ENCODE measurements at places on chromosomes 11 and 22.

DNA sequence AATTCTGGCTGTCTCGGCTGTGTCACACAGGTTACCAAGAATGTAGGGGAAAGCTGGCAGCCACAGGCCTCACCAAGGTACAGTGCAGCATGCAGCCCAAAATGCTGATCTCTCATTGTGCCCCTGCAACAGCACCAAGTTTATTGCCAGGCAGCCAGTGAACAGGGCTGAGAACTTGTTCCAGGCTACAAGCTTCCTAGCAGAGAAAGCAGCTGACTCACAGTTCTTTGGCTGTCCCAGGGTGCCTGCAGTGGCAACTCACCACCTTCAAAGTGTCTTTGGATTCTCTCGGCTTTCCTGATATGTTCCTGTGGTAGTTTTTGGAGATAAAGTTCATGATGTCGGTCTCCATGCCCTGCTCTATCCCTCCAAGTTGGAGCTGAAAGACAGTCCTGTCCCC lies 719.1 kb upstream of the ANO3 start:
- no peak for DNase-seq

DNA sequence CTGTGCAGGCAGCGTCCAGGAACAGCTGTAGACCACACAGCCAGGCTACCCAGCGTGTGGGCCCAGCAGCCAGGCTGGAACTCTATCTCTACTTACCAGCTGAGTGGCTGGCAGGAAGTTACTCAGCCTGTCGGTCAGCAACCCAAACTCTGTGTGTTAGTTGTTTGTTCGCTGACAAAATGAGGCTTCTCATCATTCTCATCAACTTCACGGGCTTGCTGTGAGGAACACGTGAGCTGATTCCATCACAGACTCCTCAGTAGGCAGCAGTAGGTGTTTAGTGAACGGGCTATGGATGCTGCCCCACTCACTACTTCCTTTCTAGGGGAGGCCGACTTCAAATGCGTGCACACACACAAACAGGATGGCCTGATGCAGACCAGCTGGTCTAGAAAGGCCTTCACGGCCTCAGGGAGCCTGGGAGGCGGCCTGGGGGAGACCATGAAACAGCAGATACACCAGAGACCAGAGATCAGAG lies 830 bp upstream of the SPDYC start:
- DNase-seq, result no peak

GRCh38 chr22:22892096-22893052 lies 4.8 kb downstream of the IGLL5 start:
- no peak for DNase-seq

DNA sequence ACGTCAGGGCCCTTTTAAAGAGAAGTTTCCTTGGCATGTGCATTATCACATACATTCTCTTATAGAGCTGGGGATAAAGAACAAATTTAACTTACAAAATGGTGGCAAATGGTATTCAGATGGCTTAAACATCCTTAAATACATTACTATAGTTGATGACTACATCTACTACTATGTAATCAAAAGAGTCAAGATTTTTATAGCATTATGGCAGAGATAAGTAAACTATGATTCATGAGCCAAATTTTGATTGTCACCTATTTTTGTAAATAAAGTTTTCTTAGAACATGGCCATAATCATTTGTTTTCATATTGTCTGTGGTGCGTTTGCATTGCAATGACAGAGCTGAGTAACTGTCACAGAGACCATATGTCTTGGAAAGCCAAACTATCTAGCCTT lies 1188.6 kb upstream of the TENM4 start:
- DNase-seq, result no peak

GRCh38 chr11:12667646-12668045 lies 6.6 kb upstream of the TEAD1 start:
- no peak for DNase-seq

- DNase-seq, result no peak
Observed at GRCh38 chr11:32792111-32792947, 2.1 kb downstream of the CCDC73 start.

DNA sequence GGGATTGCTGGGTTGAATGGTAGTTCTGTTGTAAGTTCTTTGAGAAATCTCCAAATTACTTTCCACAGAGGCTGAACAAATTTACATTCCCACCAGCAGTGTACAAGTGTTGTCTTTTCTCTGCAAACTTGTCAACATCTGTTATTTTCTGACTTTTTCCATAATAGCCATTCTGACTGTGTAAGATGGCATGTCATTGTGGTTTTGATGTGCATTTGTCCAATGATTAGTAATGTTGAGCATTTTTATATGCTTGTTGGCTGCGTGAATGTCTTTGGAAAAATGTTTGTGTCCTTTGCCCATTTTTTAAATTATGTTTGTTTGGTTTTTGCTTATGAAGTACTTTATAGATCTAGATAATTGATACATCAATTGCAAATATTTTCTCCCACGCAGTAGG lies 1025.0 kb downstream of the JRKL start:
- no peak for DNase-seq

GRCh38 chr11:131662993-131663392 lies 292.6 kb downstream of the NTM start:
- no peak for DNase-seq

GRCh38 chr11:125275905-125276618 lies 111.5 kb downstream of the PKNOX2 start:
- no peak for DNase-seq

- no peak for DNase-seq
Observed at GRCh38 chr11:78920329-78920728, 345.7 kb upstream of the NARS2 start.

- DNase-seq, result no peak
Observed at GRCh38 chr22:40412441-40412840, 42.0 kb downstream of the SGSM3 start.

- DNase-seq, result no peak
Observed at GRCh38 chr11:111082664-111083063, 162.9 kb upstream of the POU2AF2 start.

GRCh38 chr11:13207665-13208594 lies 69.7 kb upstream of the BMAL1 start:
- no peak for DNase-seq

DNA sequence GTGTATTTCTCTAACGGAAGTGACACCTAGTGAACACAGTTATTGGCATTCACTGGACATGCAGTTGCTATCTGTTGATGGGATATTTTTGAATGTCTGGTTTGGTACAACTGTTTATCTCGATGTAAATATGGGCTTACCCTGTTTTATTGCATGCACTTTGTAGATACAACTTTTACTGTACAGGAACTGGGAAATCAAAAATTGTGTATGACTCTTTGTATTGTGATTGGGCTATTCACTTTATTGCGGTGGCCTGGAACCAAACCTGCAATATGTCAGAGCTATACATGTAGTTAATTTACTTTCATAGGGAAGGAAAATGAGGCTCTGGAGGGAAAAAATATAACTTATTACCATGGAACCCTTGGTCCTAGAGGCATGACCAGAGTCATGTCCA lies 380.7 kb upstream of the KIRREL3 start:
- no peak for DNase-seq

DNA sequence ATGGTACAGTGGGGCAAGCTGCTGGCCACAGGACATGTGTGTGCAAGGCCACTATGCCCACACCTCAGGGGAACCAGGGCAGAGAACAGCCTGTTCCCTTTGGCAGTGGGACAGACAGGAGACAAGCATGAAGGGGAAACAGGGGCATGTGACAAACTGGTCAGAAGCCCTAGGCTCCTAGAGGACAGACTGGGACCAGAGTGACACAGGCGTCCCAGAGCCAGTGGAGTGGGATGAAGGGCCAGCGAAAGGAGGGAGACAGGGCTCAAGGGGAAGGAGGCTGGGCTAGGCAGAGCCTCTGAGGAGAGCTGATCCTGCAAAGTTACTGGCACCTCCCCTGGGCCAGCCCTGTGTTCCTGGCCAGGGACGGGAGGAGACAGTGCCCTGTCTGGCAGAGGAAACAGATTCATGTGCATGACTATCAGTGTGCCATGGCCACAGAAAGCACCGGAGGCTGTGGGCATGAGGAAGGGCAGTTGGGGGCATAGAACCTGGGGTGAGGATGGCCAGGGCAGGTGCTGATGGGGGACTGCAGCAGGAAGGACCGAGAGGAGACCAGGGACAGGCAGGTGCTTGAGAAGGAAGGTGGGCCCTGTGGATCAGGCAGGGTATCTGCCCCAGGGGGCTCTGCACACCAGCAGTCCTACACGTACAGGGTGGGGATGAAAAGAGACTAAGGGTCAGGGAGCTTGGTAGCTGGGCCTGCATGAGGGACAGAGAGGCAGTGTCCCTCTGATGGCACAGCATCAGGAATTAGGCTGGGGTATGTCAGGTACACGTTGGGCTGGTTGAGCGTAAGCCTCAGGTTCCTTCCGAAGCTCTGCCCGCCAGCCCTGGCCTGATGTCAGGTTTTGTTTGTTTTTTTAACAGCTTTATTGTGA lies 9.8 kb downstream of the DERL3 start:
- DNase-seq, result peak; percentile 16

DNA sequence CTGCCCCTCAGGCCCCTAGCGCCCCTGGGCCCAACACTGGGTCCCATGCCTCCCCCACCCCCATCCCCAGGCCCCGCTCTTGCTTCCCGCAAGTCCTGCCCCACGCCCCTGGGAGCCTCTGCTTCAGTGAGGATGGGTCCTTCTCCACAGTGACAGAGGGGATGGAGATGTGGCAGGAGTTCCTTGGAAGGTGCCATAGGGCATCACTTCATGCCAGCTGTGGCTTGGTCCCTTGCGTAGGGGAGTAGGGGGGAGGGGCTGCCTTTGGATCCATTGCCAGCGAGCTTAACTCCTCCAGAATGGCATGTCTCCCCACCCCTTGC lies 9.5 kb upstream of the TBC1D22A start:
- no peak for DNase-seq

Measured in midbrain (tissue), 1 donor.